ENCODE measurements at places on chromosomes 2 and 18.
A peak's percentile ranks its signal among the peaks of the same experiment; 100 is the strongest.

GRCh38 chr2:33673937-33674336 is 74.8 kb upstream of the FAM98A start:
- peak; percentile 45 for DNase-seq

DNA sequence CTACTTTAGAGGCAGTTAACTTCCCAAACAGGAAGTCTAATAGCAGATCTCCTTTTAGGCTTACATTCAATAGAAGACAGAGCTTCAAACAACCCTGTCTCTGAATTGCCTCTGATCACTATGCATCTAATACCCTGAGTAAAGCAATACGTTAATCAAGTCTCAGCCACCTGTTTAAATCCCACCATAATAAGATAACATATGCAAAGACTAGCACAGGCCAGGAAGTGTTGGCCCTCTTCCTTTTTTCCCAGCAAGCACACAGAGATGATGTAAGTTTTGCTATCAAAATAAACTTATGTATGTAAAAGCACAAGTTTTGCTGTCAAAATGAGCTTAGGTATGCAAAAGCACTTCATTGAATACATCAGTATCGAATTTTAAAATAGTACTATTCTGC is 385.5 kb downstream of the RND3 start:
- no peak for DNase-seq

DNA sequence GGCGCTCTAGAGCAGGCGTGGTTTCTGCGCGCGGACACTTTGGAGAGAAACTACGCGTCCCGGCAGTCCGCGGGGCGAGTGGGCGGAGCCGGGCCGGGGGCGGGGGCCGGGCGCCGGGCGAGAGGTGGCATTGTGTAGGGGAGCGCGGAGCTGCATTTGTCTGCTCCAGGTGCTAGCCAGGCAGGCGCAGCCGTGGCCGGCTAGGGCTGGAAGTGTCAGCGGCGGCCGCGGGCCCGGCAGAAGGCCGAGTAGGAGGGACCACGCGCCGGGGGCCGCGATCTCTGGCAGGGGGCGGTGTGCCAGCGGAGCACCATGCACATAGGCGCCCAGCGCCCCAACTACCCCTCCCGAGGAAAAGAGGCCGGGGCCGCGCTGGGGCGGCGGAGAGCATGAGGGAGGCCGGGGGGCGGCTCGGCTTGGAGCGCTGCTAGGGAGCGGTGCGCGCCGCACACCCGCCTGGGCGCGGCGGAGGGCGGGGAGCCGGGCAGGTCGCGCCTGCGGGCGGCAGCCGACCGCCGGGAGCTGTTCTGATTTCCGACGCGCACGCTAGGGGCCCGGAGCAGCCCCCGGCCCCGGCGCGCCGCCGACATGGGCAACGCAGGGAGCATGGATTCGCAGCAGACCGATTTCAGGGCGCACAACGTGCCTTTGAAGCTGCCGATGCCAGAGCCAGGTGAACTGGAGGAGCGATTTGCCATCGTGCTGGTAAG is at the start of gene FMNL2:
Gene FMNL2, plus strand, starts transcription at position 159 of the 710 bp plus-strand sequence.
- DNase-seq = peak; percentile 89

DNA sequence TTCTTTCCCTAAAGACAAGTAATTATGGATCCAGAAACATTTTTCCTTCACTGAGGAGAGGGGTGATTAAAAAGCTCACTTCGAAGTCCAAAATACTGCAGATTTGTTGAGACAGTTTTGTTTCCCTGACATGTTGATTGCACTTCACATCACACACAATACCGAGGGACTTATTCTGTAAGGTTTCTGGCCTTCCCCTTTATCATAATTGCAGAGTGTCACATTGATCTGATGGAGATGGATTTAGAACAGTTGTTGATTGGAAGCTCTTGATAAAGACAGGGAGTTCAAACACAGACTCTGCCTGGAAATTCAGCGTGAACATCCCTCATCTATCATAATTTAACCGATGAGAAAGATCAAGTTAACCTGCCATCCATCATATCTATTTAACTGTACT is 163.6 kb downstream of the PTPRM start:
- no peak for DNase-seq

- peak; percentile 76 for DNase-seq
Observed at GRCh38 chr2:149329489-149330126, 779 bp upstream of the LYPD6 start.
